C1 segment of cervical spinal cord (tissue), 14 donors: ENCODE measurements at places on chromosomes 1 and 21.

DNA sequence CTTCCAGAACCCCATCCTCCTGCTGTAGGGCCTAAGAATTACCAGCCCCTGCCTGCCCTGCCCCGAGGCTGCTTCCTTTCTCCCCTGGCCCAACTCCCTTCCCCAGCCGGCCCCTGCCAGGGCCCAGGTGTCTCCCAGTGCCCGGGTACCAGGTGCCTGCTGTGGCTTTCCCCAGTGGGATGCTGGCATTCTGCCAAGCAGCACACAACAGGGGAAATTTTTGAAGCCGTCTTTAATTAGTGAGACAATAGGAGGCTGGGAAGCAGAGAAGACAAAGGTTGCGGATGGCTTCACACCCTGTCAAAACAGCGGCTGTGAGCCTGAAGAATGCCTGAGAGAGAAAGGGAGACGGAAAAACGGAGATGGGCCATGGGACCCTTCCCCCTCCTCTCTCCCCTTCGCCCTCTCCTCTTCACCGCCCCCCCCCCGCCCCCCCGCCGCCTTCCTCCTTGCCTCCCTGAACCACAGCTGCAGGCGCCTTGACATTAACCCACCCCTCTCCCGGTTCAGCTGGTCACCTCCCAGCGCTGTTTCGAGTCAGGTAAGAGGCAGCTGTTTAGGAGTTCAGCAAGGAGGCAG, 33.6 kb downstream of the LRRN2 start:
- DNase-seq = no peak

GRCh38 chr1:160761046-160761445, 22.0 kb downstream of the SLAMF7 start:
- DNase-seq = no peak

DNA sequence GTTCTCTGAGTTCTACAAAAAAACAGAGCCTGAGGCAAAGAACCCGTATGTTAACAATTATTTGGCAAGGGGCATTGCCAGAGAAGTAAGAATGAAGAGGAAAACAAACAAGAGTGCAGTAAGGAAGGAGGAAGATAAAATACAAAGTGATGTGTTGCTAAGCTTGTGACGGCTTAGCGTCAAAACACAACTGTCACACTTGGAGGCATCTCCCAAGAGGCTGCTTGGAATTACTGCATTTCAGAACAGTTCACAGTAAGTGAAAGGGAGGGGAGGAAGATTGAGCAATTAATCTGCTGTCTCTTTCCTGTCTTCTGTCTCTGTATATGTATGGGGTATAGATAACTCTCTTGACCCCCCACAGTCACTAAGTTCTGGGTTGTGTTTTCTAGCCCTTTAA, 1017.0 kb upstream of the TMPRSS15 start:
- no peak for DNase-seq

- no peak for DNase-seq
Observed at GRCh38 chr1:1122981-1123480, 7.1 kb upstream of the C1orf159 start.
